ENCODE measurements at places on chromosomes 3 and 15.

DNA sequence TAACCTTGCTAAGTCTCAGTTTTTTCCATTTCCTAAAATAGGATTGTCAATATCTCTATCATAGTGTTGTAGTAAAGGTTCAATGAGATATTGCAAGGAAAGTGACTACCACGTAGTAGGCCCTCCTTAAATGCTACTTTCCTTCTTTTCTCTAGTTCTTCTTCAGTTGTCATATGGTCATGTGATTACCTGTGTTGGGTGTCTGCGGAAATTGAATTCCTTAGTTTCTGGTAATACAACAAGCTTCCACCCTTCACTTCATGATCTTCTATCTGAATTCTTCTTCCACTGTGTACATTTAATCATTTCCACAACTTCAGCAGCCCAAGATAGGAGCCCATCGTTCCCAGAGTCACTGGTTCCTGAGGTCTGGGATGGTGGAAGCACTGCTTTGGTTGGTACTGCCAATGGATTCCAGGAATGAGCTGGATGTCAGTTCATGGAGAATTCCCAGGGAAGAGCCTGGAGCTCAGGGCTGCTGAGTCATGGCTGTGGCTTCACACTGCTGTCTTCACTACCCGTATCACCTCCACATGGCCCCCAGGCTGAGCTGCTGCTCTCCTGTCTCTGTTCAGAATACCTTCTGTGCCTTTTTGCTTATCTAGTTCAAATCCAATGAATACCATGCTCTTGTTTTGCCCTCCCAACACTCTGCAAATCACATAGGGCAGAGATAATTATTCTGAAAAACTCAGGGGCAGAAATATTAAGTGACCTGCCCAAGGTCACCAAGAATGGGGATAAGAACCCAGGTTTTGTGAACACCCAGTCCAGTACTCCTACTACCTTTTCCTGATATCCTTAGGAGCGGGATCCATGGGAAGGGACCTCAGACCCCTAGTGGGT, 98.6 kb downstream of the RPL39L start:
- DNase-seq: peak; percentile 38

DNA sequence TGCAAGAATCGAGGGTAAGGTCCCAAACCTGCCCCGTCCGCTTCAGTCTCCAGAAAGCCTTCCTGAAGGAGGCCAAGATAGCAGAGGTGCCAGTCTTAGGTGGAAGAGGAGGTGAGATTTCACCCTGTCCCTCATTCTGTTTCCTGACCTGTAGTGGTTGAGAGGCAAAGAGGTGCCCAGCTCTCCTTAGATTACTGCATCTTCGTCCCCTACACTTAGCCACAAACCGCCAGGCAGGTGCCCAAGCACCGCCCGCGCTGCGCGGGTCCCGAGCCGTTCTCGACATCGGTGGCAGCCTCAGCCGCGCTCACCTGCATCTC, 23.8 kb upstream of the POLG start:
- peak; percentile 85 for DNase-seq

GRCh38 chr3:18153571-18154173, 271.5 kb downstream of the SATB1 start:
- peak; percentile 86 for DNase-seq

GRCh38 chr3:101861212-101861788, 12.0 kb downstream of the NFKBIZ start:
- no peak for DNase-seq

DNA sequence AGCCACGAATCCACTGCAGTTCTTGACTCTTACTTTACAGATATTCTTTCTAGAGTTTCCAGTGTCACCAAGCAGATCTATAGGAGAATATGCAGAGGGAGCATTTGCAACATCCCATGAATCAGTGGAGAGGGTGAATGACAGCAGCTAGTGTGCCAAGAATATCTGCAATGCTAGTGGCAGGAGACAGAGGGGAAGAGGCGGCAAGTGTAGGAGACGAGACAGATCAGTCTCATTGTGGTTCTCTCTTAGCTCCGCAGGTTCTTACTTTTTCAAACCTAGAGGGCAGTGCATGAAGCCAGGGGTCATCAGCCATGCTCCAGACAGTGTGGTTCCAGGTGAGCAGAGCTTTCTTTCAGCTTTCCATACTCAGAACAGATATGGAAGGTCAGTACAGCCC, 744 bp downstream of the ZNF619 start:
- no peak for DNase-seq

GRCh38 chr15:88098361-88098760, 158.2 kb downstream of the NTRK3 start:
- no peak for DNase-seq

GRCh38 chr15:101111570-101112262, 140.1 kb downstream of the CHSY1 start:
- no peak for DNase-seq

All from A549 (cell line).